Stimulated activated CD8-positive, alpha-beta memory T cell treated with anti-CD3 and anti-CD28 coated beads, Interleukin-12 subunit alpha, Interleukin-12 subunit beta, amount 100 ng/mL, for 1 hour (primary cell): ENCODE measurements at places on chromosomes 13 and 19.

- DNase-seq = no peak
Observed at GRCh38 chr19:55304279-55304978, 20.6 kb downstream of the BRSK1 start.

- DNase-seq = no peak
Observed at GRCh38 chr19:28067882-28068281, 1145.1 kb downstream of the UQCRFS1 start.

GRCh38 chr13:29438769-29439168, 156.7 kb downstream of the SLC7A1 start:
- DNase-seq = no peak

- DNase-seq = no peak
Observed at GRCh38 chr19:14112809-14113385, 4.7 kb downstream of the PRKACA start.

GRCh38 chr19:5684694-5685430, 4.0 kb downstream of the HSD11B1L start:
- no peak for DNase-seq

- no peak for DNase-seq
Observed at GRCh38 chr13:77239312-77239711, 87.6 kb downstream of the MYCBP2 start.

DNA sequence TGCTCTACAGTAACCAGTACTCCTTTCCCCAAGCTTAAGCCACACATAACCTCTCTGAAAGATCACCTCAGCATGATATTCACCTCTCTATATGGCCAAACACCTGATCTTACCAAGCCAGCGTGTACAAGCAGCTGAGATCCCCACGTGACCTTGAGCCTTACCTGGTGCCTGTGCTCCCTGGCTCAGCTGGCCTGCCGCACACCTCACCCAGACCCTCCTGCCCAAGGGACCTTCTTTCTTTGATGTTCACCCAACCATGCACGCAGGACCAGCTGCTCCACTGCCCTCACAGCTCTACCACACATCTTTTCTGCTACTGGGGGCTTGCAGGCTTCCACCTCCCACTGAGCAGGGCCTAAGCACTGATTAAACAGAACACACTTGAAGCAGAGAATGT, 9.0 kb downstream of the DHRS12 start:
- no peak for DNase-seq

- DNase-seq = no peak
Observed at GRCh38 chr19:2231621-2232221, 4.4 kb downstream of the PLEKHJ1 start.

- no peak for DNase-seq
Observed at GRCh38 chr19:45524575-45525129, 17.4 kb downstream of the VASP start.

- DNase-seq = no peak
Observed at GRCh38 chr13:28558567-28558966, 63.6 kb upstream of the FLT1 start.

GRCh38 chr13:62704875-62705274, 1289.2 kb upstream of the PCDH20 start:
- no peak for DNase-seq

DNA sequence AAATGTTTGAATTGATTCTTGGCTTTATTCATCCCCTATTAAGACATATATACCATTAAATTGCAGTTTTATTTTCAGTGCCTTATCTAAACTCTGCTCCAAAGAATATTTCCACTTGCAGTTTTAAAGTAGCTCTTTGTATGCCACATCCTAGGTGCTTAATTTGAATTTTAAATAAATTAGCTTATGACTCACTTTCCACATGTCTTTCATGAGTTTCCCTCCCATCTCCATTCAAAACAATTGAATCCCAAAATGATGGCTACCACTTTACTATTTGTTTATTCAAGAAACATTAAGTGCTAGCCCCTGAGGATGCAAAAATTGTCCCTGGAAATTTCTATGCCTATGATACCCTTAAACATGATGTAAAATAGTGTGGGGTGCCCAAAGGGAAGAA, 19.5 kb downstream of the PCDH20 start:
- no peak for DNase-seq

- no peak for DNase-seq
Observed at GRCh38 chr13:110936519-110936918, 21.6 kb upstream of the ANKRD10 start.

GRCh38 chr19:28485292-28485691, 727.7 kb downstream of the UQCRFS1 start:
- no peak for DNase-seq

DNA sequence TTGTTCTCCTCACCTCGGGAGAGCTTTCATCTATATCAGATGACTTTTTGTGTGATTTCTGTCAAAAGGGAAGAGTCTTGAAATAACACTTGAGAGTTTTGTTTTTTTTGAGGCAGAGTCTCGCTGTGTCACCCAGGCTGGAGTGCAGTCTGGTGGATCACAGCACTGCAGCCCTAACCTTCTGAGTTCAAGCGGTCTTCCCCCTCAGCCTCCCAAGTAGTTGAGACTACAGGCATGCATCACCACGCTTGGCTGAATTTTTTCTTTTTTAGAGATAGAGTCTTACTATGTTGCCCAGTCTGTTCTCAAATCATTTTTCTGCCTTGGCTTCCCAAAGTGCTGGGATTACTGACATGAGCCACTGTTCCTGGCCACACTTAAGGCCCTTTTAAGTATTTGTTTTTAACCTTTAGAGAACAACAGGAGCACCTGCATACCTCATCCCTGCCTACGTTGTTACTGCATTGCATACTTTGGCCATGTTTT, 11.4 kb downstream of the NDFIP2 start:
- no peak for DNase-seq

- DNase-seq = no peak
Observed at GRCh38 chr13:29721766-29722165, 126.3 kb upstream of the SLC7A1 start.
